ENCODE measurements at places on chromosomes 2 and 18.

- no peak for DNase-seq
Observed at GRCh38 chr2:156896294-156896693, 361.2 kb upstream of the GALNT5 start.

GRCh38 chr2:7119132-7119835 is 202.1 kb downstream of the RNF144A start:
- DNase-seq = no peak

GRCh38 chr2:209451209-209451834 is 27.5 kb downstream of the MAP2 start:
- DNase-seq = no peak

GRCh38 chr2:60385648-60386047 is 167.8 kb downstream of the BCL11A start:
- no peak for DNase-seq

DNA sequence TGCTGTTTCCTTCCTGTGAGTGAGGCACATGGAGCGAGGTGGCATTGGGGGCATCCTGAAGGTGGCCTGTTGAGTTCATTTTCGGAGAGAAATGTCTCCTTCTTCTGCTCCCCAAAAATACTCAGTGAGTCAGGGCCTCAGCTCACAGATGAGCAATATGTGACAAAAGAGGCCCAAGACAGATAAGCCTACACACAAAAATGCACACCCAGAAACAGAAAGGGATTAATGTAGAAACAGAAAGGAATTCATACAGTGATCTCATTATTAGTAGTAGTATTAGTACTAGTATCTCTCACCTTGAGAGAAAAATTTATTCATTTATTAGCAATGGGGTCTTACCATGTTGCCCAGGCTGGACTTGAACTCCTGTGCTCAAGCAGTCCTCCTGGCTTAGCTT is 5.1 kb downstream of the GPR75 start:
- no peak for DNase-seq

- no peak for DNase-seq
Observed at GRCh38 chr2:66170744-66171330, 264.1 kb upstream of the MEIS1 start.

GRCh38 chr2:171893196-171893823 is 734 bp downstream of the SLC25A12 start:
- no peak for DNase-seq

DNA sequence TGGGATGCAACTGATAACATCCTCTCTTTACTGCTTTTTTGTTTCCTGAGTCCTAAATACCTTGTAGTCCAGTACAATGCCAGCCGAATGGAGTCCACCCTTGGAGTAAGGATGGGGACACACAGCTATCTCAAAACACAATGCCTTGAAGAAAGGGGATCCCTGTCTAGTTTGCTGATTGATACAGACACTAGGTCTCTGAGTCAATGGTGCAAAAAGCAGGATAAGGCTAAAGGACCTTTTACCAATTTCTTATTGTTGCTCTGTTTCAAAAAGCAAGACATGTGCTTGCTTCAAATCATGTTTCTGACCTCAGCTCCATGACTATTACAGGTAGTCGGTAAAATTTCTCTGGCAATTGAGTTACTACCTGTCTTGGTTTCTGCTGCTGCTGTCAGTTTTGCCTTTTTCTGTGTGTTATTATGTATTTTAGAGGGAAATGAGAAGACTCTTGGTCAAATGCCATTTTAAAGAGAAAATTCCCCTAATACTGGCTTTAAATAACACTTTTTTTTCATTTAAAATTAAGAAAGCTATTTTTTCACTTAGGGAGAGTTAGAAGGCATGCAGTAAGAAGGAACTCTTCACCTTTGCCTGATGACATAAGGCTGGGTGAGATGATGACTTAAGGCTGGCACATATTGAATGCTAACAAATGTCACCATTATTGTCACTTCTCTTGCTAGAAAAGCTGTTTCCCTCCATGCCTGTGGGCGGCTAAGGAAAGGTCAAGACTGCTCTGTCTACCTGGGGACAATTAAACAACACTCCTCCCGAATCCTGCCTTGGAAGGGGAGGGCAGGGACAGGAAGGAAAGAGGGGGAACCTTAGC is 4.9 kb upstream of the FIGLA start:
- no peak for DNase-seq

DNA sequence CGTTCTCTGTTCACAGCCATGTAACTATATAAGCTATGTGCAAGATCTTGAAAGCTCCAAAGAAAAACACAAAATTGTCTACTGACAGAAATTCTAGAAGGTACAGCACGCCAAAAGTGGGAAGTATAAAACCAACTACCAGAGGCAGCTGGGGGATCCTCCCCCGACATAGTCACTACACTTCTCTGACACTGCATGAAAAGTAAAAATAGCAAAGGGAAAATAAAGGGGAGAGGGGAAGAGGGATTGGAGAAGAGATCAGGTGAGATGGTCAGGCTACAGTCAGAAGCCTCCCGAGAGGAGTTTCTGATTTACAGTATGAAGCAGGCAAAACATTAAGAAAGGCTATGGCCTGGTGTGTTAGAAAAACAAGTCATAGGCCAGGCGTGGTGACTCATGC is 39.8 kb upstream of the PCBP1 start:
- no peak for DNase-seq

DNA sequence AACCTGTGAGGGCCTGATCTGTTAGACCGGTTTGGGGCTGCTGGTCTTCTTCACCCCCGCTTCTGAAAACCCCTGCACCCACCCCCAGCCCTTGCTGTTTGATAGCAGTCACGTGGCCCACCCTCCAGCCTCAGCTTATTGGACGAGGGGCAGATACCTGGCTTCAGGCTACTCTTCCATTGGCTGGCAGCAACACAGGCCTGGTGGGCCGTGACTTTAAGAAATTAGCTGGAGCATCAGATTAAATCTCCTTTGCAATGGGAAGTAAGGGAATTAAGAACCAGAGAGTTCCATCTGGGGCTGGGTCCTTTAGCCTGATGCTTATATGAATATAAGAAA is 107.3 kb downstream of the KLHL29 start:
- DNase-seq = no peak

- peak; percentile 73 for DNase-seq
Observed at GRCh38 chr2:219308142-219309101, 779 bp downstream of the PTPRN start.

GRCh38 chr2:85853499-85854165 is 35.2 kb downstream of the ST3GAL5 start:
- no peak for DNase-seq

DNA sequence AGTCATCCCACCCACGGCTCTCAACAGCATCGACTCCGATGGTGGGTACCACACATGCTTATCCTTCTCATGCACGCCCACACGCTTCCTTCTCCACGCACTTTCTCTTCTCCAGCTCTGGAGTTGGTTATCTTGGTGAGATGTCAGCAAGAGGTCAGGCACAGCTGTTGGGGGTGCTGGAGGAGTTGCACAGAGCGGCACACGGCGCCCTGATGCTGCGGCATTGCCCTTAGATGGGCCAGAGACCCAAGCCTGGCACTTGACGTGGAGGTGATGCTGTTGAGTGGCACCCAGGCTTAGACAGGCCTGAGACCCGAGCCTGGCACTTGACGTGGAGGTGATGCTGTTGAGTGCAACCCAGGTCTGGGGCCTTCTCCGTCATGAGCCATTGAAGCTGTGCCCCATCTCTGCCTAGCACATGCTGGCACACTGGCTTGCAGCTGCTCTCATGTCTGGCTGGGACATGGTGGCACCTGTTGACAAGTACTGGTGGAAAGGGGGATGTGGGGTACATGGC is 83.2 kb downstream of the DGKD start:
- DNase-seq = no peak

- DNase-seq = no peak
Observed at GRCh38 chr2:214946949-214947348, 137.5 kb upstream of the BARD1 start.

All from naive thymus-derived CD8-positive, alpha-beta T cell (primary cell).